Left ventricle myocardium inferior (tissue), 1 donor: ENCODE measurements at places on chromosomes 1 and 21.
A peak's percentile ranks its signal among the peaks of the same experiment; 100 is the strongest.

DNA sequence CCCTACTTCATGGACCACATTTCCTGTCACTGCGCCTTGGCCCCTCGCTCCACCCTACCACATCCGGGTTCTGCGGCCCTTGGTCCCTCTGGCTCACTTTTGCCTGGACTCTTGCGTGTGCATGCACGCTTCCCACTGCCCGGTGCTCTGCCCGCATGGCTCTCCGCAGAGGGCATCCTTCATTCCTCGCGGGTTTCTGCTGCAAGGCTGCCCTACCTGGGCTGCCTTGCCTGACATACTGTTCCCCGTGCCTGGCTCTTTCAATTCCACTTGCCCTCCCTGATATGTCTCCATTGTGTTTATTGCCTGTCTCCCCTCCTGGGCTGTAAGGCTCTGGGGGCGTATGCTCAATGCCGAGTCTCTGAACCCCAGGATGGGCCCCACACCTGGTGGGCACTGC lies 26.4 kb downstream of the MX2 start:
- H3K27ac ChIP-seq: no peak overlapping the region
- no peaks in the 10 kb centered on the region for H3K4me1 ChIP-seq
- H3K36me3 ChIP-seq: peaks cover 38% of the 10 kb centered on the region
- H3K27me3 ChIP-seq: peaks cover 3% of the 10 kb centered on the region
- no peak overlapping the region for H3K4me3 ChIP-seq

GRCh38 chr1:246803373-246803772 lies 79.2 kb downstream of the SCCPDH start:
- H3K4me3 ChIP-seq: no peak overlapping the region
- no peaks in the 10 kb centered on the region for H3K36me3 ChIP-seq
- DNase-seq: no peak
- no peaks in the 10 kb centered on the region for H3K27me3 ChIP-seq
- peaks cover 28% of the 10 kb centered on the region for H3K4me1 ChIP-seq

DNA sequence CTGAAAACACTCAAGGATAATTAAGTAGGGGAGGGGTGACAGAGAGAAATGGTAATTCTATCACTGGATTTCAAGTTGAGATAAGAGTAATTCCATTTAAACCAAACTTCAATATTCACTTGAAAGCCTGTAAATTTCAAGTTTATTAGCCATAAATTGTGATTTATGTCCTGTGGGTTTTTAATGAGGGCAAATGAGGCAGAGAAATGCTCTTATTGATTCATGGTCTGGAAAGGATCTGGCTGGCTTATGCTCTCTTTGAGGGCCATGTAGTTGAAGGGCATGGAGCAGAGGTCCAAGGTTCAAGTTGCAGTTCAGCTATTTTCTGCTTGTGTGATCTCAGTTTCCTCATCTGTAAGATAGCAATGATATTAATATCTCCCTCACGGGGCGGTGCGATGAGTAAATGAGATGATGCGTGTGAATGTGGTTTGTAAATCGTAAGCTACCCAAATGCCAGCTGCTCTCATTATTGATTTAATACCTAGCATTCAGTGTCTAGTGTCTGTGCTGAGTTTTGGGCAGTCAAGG lies 12.3 kb downstream of the OLFML3 start:
- DNase-seq: no peak
- H3K27ac ChIP-seq: no peak overlapping the region
- H3K4me3 ChIP-seq: no peak overlapping the region

- H3K27me3 ChIP-seq: peaks cover 81% of the 10 kb centered on the region
- H3K27ac ChIP-seq: no peak overlapping the region
- H3K4me3 ChIP-seq: no peak overlapping the region
- no peak for DNase-seq
- H3K36me3 ChIP-seq: no peaks in the 10 kb centered on the region
- H3K4me1 ChIP-seq: peaks cover 18% of the 10 kb centered on the region
These were observed 1.7 kb downstream of the RNF223 start for GRCh38 chr1:1072299-1072848.

GRCh38 chr1:9143250-9143649 lies 14.3 kb upstream of the GPR157 start:
- no peaks in the 10 kb centered on the region for H3K4me1 ChIP-seq
- no peaks in the 10 kb centered on the region for H3K36me3 ChIP-seq
- no peaks in the 10 kb centered on the region for H3K27me3 ChIP-seq
- no peak for DNase-seq

- no peak overlapping the region for H3K27ac ChIP-seq
- no peaks in the 10 kb centered on the region for H3K27me3 ChIP-seq
- no peak overlapping the region for H3K4me3 ChIP-seq
- no peak for DNase-seq
These were observed 1671.1 kb downstream of the MRPL39 start for GRCh38 chr21:23936224-23936623.

- no peak overlapping the region for H3K27ac ChIP-seq
- H3K4me1 ChIP-seq: no peaks in the 10 kb centered on the region
- no peaks in the 10 kb centered on the region for H3K36me3 ChIP-seq
- DNase-seq: no peak
These were observed 648.9 kb upstream of the CXADR start for GRCh38 chr21:16863908-16864307.

GRCh38 chr1:3420218-3420951 lies 34.1 kb upstream of the ARHGEF16 start:
- DNase-seq: no peak
- peaks cover 8% of the 10 kb centered on the region for H3K36me3 ChIP-seq
- H3K4me1 ChIP-seq: peaks cover 56% of the 10 kb centered on the region
- peaks cover under 1% of the 10 kb centered on the region for H3K27me3 ChIP-seq

GRCh38 chr1:200968469-200969410 lies 54.8 kb downstream of the KIF21B start:
- no peak overlapping the region for H3K4me3 ChIP-seq
- peaks cover 14% of the 10 kb centered on the region for H3K4me1 ChIP-seq
- H3K36me3 ChIP-seq: no peaks in the 10 kb centered on the region

DNA sequence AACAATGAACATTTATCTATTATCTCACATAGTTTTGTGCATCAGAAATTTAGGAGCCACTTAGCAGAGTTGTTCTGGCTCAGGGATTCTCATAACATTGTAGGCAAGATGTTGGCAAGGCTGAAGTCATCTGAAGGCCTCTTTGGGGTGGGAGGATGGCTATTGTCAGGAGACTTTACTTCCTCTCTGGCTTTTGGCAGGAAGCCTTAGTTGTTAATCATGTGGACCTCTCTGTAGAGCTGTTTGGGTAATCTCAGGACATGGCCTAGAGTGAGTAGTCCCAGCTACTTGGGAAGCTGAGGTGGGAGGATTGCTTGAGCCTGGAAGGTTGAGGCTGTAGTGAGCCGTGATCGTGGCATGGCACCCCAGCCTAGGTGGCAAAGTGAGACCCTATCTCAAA lies 40.2 kb downstream of the RASAL2 start:
- peak overlapping the region; percentile 61 for H3K27ac ChIP-seq
- DNase-seq: no peak
- H3K4me1 ChIP-seq: peaks cover 55% of the 10 kb centered on the region
- H3K4me3 ChIP-seq: no peak overlapping the region
- no peaks in the 10 kb centered on the region for H3K27me3 ChIP-seq

DNA sequence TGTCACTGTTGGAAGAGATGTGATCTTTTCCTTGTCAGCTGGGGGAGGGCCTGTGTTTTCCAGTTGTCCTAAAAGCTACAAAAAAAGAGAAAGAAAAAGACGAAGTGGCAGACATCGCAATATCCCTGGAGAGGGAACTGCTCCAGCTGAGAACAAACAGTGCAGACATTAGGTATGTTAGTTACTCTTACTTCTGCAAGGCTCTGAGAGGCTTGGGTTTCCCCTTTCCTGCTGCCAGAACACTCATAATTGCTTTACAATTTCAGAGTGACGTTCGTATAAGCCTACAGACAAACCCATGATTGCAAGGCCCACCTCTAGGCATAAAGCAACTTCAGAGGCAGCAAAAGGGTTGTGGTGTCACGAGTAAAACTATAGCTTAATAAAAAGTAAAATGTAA lies 31.1 kb downstream of the CD160 start:
- H3K36me3 ChIP-seq: peaks cover 86% of the 10 kb centered on the region
- no peaks in the 10 kb centered on the region for H3K27me3 ChIP-seq
- H3K27ac ChIP-seq: no peak overlapping the region
- DNase-seq: no peak
- no peak overlapping the region for H3K4me3 ChIP-seq

DNA sequence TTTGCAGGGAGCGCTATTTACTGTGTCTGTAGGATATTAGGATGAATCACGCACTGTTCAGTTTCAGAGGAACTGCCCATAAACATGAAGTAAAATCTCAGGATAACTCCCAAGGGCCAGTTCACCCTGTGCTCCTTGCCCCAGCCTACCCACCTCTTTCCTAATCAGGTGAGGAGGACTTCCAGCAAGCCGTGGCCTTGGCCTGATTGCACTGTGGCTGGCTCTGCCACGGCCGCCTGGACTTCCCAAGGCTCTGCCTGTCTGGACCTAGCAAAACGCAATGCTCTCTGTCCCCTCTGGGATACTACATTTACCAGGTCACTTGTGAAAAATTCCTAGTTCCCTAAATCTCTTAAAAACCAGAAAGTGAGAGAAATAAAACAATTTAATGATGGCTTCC lies 7.4 kb upstream of the ASCL5 start:
- DNase-seq: no peak
- H3K4me3 ChIP-seq: no peak overlapping the region
- peaks cover 14% of the 10 kb centered on the region for H3K4me1 ChIP-seq
- H3K36me3 ChIP-seq: peaks cover 27% of the 10 kb centered on the region
- no peak overlapping the region for H3K27ac ChIP-seq
- no peaks in the 10 kb centered on the region for H3K27me3 ChIP-seq

DNA sequence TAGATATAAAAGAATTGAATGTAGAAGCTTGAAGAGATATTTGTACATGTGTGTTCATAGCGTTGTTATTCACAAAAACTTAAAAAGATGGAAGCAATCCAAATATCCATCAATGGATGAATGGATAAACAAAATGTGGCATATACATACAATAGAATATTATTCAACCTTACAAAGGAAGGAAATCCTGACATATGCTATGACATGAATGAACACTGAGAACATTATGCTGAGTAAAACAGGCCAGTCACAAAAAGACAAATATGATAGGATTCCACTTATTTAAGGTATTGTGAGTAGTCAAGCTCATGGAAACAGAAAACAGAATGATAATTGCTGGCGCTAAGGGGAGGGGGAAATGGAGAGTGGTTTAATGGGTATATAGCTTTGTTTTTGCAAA lies 47.0 kb upstream of the DYRK1A start:
- no peak overlapping the region for H3K27ac ChIP-seq
- H3K36me3 ChIP-seq: no peaks in the 10 kb centered on the region
- H3K4me1 ChIP-seq: no peaks in the 10 kb centered on the region

DNA sequence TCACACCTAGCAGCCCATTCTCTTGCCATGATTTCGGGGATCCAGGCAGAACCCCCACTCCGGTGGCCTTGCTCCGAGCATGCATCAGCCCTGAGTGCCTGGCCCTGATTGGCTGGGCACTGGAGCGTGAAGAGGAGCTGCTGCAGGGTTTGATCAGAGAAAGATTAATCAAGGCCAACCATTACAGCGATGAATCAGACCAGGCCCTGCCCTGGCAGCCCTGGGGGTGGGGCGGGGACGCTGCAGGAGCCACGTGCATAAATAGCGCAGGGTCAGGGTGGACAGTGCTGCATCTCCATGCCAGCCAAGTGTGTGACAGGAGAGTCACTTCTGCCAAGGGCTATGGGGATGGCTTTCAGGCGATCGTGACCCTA lies 3.4 kb upstream of the FAM131C start:
- peaks cover 16% of the 10 kb centered on the region for H3K27me3 ChIP-seq
- peak; percentile 45 for DNase-seq
- peaks cover 64% of the 10 kb centered on the region for H3K4me1 ChIP-seq
- no peaks in the 10 kb centered on the region for H3K36me3 ChIP-seq

DNA sequence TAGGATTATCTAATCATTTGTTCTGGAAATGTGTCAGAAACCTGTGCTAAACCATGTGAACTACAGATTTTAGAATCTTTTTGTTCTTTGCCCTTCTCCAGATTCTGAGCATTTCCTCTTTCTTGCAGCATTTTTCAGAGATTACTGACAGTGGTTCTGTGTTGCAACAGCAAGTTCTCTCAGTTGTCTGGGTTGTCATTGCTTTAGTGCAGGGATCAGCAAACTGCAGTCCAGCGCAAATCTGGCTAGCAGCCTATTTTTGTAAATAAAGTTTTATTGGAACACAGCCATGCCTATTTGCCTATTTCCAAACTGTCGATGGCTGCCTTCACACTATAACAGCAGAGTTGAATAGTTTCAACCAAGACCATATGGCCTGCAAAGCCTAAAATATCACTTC lies 66.3 kb upstream of the LRRC8D start:
- no peaks in the 10 kb centered on the region for H3K36me3 ChIP-seq
- H3K4me3 ChIP-seq: no peak overlapping the region
- H3K27ac ChIP-seq: peak overlapping the region; percentile 41
- H3K4me1 ChIP-seq: peaks cover 30% of the 10 kb centered on the region
